ENCODE measurements at places on chromosomes 2 and 18.

DNA sequence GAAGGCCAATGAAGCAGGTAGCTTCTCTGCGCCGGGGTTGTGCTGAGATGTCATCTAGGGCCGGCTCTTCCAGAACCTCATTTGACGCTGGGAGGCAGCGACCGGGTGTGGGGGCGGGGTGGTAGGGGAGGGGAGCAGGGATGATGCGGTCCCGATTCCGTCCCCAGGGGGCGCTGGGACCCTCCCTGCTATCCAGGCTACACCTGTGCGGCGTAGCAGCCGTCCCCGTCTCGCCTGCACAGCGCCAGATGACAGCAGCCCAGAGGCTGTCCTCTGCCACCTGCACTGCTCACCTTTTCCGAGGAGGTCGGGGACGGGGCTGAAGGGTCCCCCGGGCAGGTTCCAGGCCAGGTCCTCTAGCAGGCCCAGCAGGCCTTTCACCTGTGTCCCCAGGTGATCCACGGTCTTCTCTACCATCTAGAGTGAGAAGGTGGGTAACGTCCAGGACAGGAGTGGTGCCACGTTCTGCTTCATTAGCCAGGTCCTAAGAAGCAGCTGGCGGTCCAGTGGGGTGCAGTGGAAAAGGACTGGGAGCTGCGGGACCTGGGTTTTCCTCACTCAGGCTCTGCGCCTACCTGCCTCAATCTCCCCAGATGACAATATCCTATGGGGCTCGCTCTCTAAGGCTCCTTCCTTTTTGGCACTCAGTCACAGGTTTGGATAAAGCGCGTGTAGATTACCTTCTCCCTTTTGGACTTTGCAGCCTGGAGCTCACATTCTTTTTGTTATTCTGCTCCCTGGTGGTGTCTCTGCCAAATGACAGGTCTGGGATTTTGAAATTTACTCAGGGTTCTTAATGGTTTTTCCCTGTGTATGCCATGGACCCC is 56.0 kb upstream of the RAB6C start:
- no peak for DNase-seq

GRCh38 chr18:58322464-58322863 is 278.4 kb downstream of the NEDD4L start:
- DNase-seq = no peak

GRCh38 chr2:69253112-69253511 is 133.9 kb downstream of the GFPT1 start:
- no peak for DNase-seq

- no peak for DNase-seq
Observed at GRCh38 chr2:26237868-26238267, 6.6 kb downstream of the HADHA start.

DNA sequence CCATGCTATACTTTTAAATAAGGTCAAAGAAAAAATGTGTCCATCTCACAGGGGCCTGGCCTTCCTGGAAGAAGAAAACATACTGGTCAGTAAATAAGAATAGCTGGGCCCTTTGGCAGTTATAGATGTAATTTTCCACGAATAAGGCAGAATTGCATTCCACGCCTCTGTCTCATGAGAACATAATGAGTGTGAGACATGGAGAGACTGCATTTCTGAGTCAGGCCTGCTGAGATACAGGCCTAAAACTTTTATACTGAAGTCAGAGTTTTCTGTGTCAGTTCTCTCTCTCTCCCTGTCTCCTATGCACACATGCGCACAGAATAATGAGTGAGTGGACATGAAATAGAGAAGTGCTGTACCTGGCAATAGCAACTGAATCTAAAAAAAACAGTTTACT is 20.4 kb upstream of the IL1R1 start:
- DNase-seq = no peak
